Thoracic aorta (tissue), 2 donors: ENCODE measurements at places on chromosomes 13 and 19.

DNA sequence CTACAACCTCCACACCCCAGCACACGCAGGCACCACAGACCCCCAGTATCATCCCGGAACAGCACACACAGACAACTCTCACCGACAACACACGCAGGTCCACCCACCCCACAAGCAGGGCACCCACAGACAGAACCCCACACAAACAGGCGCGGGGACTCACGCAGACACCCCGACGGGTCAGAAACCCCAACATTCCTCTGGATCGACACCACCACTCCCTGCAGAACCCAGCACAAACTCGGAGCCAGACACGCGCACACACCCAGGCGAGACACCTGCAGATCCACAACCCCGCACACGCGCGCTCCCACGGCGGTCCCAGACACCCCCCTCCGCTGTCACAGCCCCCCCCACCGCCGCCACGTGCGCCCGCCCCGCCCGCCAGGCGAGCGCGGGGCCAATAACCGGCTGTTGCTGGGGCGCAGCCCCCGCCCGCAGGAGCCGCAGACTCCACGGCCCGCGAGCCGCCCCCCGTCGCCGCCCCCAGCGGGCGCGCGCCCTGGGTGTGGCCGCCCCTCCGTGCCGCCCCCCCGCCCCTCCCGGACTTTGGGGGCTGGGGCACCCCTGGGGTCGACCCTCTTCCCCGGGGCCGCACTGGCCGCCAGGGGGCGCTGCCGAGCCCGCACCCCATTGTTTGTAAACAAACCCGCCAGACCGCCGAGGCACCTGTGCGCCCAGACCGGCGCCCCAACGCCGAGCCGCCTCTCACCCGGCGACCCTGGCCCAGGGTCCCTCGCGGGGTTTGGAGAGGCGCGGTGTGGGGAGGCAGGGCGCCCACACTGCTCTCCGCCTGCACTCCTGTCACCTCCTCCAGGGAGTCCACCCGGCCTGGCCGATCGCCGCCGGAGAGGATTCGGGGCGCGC, 712 bp downstream of the BBC3 start:
- DNase-seq = no peak

DNA sequence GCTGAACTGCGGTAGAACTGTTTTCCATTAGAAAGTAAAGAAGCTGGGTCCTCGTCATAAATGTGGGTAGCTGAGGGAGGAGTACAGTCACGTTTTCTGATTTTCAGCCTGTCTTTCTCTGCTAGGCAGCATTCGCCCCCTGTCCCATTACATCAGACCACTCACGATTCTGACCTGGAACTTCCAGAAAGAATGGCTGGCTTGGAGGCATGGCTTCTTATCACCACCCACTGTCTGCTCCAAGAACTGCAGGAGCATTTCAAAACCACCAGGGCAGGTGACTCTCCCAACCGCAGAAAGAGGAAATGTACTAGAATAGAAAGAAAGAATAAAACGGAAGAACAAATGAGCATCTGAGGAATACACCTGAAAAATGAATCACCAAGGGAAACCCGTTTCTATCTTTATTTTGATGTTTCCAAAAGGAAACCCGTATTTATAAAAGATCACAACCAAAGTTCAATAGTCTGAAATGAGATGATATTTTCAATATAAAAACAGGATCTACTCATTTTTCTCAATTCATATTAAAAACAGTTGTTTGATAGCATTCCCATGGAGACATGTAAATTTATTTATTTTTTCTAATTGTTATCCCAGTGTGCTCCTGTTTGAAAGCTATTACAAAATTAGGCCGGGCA, 22.1 kb upstream of the POMP start:
- no peak for DNase-seq

- no peak for DNase-seq
Measured at GRCh38 chr19:38921420-38922274, 8.9 kb downstream of the SARS2 start.

GRCh38 chr13:40058757-40059236, 403.3 kb downstream of the COG6 start:
- DNase-seq = no peak

DNA sequence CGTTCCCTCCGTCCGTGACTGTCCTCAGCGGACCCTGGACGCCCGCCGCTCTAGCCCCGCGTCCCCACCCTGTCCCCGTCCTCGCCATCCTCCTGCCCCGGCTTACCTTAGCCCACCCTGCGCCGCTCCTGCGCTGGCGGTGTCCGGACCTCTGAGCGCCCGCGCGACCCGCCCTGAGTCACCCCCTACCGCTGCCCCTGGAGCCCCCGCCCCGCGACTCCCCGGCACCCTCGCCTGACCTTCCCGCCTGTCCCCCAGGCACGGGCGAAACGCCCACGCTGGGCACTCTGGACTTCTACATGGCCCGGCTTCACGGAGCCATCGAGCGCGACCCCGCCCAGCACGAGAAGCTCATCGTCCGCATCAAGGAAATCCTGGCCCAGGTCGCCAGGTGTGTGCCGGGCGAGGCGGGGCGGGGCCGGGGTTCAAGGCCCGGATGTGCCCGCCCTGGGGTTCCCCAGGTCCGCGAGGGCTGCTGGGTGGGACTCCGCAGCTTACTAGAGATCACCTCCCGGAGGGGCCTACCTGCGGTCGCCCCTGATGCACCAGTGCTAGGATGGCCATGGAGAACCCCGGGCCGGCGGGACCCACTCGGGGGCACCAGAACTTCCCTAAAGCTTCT, 5.1 kb downstream of the HMG20B start:
- DNase-seq = no peak

DNA sequence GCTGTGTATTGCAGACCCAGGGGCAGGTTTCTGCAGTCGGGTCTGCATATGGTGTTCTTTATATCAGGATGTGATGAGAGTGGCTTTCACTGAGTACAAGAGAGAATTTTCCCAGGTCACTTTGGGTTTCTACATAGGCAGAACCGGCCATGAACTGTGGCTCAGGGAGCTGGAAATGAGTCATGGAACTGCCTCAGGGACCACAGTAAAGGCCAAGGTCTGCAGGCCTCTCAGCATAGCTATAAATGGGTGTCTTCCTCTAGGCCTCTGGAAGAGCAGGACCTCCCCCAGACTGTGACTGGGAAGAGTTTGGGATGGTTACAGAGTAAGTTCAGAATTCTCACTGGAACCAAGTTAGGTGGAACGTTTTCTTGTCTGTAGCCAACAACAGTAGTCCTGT, 51.8 kb upstream of the ZNF681 start:
- no peak for DNase-seq

GRCh38 chr13:100396776-100397175, 191.8 kb downstream of the GGACT start:
- no peak for DNase-seq

DNA sequence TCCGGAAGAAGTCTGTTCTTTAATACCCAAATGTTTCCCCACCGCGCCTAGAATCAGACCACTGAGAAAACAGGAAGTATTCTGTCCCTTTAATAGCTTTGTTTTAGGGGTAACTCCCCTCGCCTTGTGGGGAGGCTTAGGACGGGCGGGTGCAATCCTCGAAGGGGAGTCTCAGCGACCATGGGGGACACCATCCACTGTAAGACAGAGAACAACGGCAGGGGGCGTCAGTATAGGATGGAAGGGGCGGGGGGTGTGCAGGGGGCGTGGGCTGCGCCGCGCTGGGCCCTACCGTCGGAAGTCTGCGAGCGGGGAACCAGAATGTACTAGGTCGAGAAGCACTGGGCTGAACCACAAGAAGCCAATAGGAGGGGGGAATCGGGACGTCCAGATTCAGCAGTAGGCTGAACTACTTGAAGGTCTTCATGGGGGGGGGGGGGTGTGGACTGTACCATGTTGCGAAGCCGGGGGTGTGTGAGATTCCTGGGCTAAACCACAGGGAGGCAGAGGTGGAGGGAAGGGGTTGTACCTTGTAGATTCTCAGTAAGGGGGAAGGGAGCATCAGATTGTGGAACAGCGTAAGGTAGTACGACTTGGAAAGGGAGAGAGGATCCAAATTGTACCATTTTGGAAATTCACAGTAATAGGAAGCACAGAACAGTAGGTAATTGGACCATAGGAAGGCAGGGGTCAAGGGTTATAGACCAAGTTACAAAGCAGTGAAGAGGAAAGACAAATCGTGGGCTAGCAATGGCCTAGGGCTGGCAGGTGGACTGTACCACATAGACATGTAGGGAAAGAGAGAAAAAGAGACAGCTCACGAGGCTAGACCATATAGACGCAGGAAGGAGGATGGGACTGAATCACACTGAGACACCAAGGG, 1.0 kb upstream of the DBP start:
- DNase-seq = no peak

GRCh38 chr19:5001615-5002014, 32.7 kb downstream of the KDM4B start:
- no peak for DNase-seq

GRCh38 chr13:83880275-83881139, 1.8 kb downstream of the SLITRK1 start:
- no peak for DNase-seq

- DNase-seq = peak; percentile 0
Measured at GRCh38 chr13:113927661-113928581, 46.0 kb downstream of the C13orf46 start.

DNA sequence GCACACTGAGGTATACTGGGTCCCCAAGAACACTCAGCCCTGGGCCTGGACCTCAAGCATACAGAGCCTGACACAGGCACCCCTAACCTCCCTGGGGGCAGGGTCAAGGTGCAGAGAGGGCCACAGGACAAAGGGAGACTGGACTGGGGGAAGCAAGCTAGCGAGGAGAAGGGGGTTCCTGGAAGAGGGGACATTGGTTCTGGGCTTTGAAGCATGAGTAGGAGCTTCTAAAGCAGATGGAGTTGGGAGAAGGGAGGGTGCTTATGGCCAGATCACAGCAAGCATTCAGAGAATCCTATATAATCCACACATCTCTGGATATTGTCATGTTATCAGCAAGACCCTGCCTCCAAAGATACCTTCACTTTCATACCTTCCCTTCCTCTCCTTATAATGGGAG, 3.2 kb downstream of the CIB3 start:
- no peak for DNase-seq

DNA sequence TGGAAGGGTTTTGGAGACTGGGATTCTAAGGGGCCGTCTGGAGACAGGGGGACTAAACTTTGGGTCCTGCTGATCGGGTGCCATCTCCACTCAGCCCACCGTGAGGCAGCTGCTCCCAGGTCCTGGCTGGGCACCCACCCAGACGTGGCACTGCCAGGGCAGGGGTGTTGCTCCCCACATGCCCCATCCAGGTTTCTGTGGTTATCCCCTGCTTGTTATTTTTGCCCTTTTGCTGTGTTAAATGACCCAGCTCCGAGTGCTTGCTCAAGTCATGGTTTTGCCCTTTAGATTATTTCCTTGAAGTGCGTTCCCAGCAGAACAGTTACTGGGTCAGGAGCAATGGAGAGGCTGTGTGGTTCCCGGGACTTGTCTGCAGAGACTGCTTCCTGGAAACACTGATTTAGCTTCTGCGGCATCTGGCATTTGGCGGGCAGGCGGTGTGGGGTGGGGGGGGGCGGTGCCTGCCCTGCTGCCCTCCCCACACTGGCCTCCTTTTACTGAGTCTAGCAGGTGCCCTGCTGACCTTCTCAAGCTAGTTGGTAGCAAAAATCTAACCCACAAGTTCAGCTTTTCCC, 1.9 kb downstream of the RAB11B start:
- DNase-seq = no peak

- DNase-seq = no peak
Measured at GRCh38 chr19:2703077-2703437, 563 bp upstream of the GNG7 start.

DNA sequence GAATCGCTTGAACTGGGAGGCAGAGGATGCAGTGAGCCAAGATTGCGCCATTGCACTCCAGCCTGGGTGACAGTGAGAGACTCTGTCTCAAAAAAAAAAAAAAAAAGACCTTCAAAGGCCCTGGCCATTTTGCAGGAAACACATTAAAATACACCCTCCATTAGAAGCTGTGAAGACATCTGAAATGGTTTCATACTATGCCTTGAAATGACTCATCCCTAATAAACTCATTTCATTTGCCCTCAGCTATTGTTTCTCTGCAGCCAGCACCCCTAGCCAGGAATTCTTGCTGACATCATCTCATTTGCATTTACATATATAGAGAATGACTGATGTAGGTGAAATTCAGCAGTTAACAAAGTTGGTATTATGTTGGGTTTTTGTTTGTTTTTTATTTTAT, 8.7 kb downstream of the EML2 start:
- no peak for DNase-seq

DNA sequence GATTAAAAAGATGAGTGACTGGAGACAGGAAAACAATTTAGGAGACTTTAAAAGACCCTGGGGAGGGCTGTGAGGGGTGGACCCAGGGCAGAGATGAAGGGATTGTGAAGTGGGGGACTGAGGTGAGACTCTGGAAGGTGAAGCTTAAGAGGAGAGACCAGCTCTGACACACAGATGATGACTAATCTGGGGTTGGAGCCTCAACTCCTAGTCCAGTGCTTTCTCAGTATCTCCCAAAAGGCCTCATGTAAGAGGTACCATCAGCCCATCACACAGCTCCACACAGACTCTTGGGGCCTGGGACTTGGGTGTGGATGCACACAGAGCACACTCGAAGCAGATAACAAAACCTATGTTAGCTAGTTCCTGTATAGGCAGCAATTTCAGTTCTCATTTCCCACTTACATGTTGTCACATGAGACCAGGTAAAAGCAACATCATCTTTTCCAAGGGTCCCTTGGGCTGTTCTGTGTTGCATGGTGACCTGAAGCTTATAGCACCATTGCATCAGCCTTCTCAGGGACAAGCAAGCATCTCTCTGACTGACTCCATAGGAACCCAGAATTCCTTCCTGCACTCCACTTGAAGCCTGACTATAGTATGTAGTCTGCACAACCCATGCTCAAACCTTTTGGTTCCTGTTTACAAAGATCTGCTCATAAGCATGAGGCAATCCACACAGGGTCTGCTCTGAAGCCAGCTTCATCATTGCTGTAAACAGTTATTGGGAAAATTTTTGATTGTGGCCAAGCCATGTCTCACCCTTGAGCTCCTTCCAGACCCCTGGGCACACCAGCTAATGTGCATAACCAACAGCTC, 88.6 kb upstream of the MYCBP2 start:
- no peak for DNase-seq

DNA sequence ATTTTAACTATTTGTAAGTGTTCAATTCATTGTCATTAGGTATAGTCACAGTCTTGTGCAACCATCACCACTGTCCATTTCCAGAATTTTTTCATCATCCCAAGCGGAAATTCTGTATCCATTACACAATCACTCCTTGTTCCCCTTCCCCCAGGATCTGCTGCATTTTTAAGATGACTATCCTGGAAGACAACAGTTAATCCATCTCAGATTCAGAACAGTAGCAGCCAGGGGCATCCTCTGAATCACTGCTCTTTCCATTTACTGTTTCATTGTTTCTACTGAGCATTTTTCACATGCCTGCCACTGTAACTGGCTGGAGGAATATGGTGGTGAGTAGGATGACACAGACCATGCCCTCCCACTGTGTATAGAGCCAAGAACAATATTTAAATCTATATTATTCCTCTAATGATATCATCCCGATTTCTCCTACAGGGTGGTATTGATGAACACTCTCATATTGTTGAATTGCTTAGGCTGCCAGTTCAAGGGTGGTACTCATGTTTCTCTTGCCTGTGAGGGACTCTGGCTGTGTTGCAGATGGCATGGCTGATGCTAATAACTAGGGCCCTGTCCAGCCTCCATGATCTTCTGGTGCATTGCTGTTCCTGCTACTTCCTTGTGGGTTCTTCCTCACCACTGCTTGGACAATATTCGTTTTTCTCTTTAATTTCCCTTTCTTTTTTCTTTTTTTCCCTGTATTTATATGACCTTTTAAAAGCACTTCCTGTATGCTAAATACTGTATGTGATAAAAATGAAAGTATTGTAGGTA, 59.0 kb downstream of the WDFY2 start:
- DNase-seq = no peak
